ENCODE measurements at places on chromosomes 2 and 18. TPM values are rescaled to one million over a fixed set of nuclear protein-coding genes. Genes with fewer than 3 reads are reported as not detected.

The SCN7A gene
- not detected for total RNA-seq

The FSHR gene
- total RNA-seq, result 0.29 TPM

The SLC14A1 gene
- total RNA-seq, result 136 TPM

The NAT8 gene
- total RNA-seq, result not detected

The FEV gene
- not detected for total RNA-seq

The RIT2 gene
- total RNA-seq, result not detected

The SMYD5 gene
- total RNA-seq, result 16.5 TPM

The SERPINB10 gene
- 0.29 TPM for total RNA-seq

The HOXD9 gene
- total RNA-seq, result 0.36 TPM

The KCTD18 gene
- total RNA-seq, result 33.7 TPM

The CACNB4 gene
- total RNA-seq, result 4.3 TPM

The SERPINB11 gene
- not detected for total RNA-seq

The ALPP gene
- total RNA-seq, result not detected

The REG3G gene
- not detected for total RNA-seq

DNA sequence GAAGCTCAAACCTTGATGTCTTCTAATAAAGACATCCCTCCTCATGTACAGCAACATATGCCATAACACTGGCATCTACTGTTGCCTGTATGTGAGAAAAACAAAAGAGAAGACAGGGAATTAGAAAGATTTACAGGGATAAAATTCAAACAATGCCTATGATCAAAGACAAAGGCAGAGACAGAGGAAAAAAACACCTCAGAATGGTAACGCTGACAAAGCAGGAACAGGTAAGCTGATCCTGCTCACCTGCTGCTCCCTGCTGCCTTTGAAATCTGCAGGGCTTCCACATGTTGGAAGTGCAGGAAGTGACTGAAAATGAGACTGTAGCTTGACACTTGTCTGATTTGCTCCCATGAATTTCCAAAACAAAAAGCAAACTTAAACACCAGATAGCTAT lies 90.2 kb upstream of the DNAJC10 start:
- no peak for DNase-seq

GRCh38 chr2:226440127-226440918 lies 359.3 kb downstream of the IRS1 start:
- no peak for DNase-seq

- peak; percentile 48 for DNase-seq
These were observed 198.1 kb upstream of the SH3BP4 start for GRCh38 chr2:234753701-234754100.

- no peak for DNase-seq
These were observed 524.2 kb upstream of the TCF4 start for GRCh38 chr18:56112013-56112749.

DNA sequence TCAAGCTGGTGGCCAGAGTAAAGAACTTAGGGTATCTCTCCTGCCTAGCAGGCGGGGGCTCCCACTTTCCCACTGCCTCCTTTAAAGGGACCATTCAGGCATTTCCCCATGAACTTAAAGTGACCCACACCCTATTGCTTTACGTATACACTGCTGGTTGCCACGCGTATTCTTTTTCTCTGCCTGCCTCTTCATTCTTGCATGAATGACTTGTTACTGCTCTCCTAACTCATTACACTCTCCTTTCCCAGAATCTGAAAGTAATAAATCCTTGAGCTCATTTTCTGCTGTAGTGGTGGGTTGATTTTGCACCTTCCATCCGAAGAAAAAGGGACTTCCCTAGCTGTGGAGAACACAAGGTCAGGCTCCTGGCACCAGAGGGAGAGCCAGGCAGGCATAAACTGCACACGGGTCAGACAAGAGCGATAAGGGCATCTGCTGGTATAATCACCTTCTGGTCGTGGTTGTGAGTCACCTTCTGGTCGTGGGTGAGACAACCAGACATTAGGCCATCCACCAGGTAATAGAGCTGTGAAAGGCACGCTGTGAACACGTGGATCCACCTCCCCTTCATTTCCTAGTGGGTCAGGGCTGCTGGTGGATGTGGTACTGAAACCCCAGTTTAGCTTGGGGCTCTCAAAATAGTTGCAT lies 950.3 kb downstream of the SOCS6 start:
- no peak for DNase-seq

- no peak for DNase-seq
These were observed 114.5 kb downstream of the INSIG2 start for GRCh38 chr2:118202707-118203303.

- no peak for DNase-seq
These were observed 140.7 kb downstream of the NOL4 start for GRCh38 chr18:34083910-34084535.

DNA sequence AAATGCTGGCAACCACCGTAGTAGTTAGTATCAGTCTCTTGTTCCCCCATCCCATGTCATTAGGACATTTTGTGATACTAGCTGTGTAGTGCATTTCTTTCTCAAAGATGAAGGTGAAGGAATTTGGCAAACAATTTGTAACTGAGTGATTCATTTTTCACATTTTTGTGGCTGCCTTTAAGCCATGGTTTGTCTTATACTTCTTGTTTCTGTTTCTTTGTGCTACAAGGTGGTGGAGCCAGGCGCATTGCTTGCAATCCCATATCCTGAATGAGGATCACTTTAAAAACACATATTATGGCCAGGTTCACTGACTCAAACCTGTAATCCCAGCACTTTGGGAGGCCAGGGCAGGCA lies 40.6 kb downstream of the GPD2 start:
- peak; percentile 34 for DNase-seq

GRCh38 chr2:181589779-181590178 lies 67.1 kb downstream of the CERKL start:
- DNase-seq, result no peak

DNA sequence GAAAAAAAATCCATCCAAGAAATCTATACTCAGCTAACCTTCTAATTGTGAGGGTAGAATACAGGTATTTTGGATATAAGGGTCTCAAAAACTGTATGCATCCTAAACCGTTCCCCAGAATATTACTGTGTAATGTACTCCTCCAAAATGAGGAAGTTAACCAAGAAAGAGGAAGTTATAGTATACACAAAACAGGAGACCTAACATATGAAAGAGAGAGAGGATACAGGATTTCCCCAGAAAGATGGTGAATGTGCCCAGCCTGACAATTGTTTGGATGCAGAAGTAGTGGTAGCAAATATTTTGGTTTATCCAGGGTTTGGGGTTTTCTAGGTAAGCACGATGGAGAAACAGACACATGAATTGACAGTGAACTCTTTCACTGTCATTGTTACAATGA lies 50.6 kb downstream of the GALNT3 start:
- DNase-seq, result no peak

GRCh38 chr2:29528891-29529520 lies 392.4 kb downstream of the ALK start:
- DNase-seq, result peak; percentile 85

- DNase-seq, result no peak
These were observed 153.1 kb upstream of the THUMPD2 start for GRCh38 chr2:39932198-39932597.

DNA sequence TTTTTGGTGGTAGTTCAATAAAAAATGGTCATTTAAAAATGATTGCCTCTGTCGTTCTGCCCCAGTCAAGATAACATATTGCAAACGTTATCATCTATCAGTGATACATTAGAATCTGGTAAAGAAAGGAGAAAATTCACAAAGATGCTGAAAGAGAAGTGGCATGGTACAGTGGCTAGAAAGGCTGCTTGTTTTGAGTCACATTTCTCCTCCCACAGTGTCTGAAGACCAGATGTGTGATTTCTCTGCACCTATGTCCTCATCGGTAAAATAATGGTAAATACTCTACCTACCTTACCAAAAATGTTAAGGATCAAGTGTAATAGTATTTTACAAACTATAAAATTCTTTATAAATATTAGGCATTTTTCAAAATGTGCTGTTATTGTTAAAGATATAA lies 76.1 kb upstream of the NOSTRIN start:
- DNase-seq, result no peak

DNA sequence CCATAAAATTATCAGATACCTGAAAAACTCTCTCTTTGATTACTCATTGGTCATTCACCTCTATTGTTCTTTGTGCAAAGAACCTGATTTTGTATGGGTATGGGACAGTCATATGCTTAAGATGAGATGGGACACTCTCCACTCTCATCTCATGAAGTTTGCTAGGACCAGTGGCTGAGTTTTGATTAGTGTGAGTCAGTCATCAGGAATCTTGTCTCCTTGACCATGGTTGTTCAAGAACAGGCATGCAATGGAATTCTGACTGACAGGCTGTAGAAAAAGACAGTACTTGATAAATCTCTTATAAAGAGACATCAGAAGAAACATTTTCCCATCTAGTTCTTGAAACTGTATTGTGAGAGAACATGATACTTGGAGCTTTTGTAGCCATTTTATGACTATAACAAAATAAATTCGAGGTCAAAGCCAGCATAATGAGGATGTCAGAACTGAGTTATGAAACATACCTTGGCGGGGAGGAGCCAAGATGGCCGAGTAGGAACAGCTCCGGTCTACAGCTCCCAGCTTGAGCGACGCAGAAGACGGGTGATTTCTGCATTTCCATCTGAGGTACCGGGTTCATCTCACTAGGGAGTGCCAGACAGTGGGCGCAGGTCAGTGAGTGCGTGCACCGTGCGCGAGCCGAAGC lies 367.0 kb downstream of the NR4A2 start:
- peak; percentile 21 for DNase-seq

DNA sequence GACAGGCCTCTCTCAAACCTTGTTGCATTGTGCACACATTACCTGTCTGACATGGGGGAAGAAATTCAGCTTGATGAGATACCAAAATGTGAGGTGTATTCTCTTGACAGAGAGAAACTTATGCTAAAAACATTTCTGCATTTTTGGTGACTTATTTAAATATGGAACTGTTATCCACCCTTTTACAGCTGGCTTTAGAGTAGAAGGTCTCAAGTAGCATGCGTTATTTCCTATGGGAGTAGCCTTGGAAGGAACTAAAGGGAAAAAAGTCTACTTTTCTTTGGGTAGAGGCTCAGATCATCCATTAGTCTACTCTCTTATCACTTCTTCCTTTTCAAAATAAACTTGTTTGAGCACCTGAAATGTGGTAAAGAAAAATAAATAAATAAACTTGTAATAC lies 56.5 kb upstream of the TWSG1 start:
- no peak for DNase-seq

- no peak for DNase-seq
These were observed 42.4 kb downstream of the PLCL1 start for GRCh38 chr2:197846777-197847176.

DNA sequence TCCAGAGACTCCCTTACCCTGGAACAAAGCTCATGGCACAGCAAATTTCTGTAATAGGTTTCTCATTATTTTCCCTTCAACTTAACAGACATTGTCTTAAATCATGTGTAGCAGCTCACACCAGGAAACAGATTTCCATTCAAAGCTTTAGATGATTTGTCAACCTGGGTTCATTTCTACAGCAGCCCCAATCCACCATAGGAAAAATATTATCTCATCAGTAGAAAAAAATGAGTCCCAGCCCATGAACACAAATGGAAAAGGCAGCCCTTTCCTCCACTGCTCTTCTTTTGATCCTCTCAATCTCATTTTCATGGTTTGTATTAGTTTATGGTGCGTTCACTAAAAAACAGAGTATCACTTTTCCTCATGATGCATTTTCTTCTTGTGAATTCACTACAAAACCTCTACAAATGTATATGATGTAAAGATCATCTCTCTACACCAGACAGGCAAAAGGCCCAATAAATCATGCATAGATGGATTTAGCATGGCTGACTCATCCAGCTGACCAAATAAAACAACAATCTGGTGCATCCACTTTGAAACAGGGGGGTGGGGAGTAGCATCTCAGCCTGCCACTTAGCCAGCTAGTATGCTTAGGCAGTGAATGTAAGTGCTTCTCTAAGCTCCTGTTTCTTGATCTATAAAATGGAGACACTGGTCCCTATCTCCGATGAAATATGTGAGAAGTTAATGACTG lies 78.6 kb downstream of the SATB2 start:
- DNase-seq, result peak; percentile 59

DNA sequence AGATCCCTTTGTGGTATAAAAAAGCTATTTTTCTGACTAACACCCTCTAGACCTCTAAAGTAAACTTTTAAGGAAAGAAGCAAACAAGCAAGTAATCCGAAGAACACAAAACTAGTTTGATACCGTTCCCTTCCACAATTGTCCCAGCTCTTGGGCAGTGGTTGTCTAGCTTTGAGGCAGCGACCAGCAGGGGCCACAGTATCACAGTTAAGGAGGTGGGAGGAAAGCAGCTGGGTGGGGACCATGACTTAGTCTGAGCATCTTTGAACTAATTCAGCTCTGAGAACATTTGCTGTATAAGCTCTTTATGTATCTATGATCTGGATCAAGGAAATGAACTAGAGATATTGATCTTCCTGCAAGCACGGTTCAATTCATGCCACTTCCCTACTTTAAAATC lies 51.0 kb downstream of the SF3B1 start:
- DNase-seq, result no peak

DNA sequence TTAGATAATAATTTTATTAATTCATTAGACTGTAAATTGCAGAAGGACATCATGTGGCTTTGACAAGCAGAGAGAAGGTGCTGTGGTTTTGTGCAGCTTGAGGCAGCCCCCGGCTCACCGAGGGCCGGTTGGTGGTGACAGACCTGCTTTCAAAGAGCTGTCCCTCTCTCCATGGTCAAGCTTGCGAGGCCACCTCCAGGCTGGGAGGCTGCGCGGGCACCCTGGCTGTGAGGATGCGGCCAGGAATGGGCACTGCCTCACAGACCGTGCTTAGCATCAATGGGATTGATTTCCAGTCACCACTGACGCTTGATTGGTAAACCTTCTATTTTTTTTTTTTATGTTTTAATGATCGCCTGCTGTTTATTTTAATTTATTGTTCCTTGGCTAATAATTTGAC lies 690.9 kb downstream of the GALR1 start:
- no peak for DNase-seq

DNA sequence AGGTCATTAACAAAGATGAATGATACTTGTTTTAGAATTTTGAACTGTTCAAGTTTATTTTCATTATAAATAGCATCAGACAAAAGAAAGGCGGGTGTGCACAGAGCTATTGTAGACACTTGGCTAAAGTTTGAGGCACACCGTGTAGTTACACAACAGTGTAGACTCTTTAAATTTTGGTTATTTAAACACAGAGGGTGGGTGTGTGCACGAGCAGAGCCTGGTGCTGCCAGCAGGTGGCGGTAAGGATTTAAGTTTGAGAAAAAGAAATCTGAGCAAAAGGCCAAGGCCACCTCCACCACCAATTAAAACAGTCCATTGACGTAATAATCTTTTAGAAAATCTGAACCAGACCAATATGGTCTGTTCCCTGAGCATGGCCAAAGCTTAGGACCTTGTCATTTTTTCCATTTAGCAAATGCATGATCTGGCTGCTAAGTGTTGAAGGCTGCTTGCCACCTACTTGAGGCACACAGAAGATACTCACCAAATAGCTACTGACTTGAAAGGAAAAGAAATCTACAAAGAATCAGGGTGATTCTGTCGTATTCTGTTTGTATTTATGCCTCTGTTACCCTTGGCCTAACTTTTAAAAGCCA lies 14.3 kb downstream of the COPS7B start:
- no peak for DNase-seq

- DNase-seq, result no peak
These were observed 562.2 kb upstream of the VWC2L start for GRCh38 chr2:213848631-213849030.

GRCh38 chr18:33201509-33201926 lies 239.0 kb downstream of the CCDC178 start:
- DNase-seq, result peak; percentile 82

- peak; percentile 60 for DNase-seq
These were observed 999 bp downstream of the INSIG2 start for GRCh38 chr2:118089139-118089800.

- no peak for DNase-seq
These were observed 336.0 kb upstream of the TNP1 start for GRCh38 chr2:217195658-217196446.

GRCh38 chr2:39735648-39736047 lies 43.4 kb downstream of the THUMPD2 start:
- no peak for DNase-seq

- no peak for DNase-seq
These were observed 32.4 kb upstream of the IL1R1 start for GRCh38 chr2:102110171-102110570.

Measured in osteoblast (primary cell).